ENCODE measurements at places on chromosomes 1 and 21.

GRCh38 chr21:22881131-22881530 lies 1882.9 kb downstream of the NCAM2 start:
- DNase-seq: no peak

GRCh38 chr1:111486431-111486830 lies 12.6 kb downstream of the C1orf162 start:
- DNase-seq: no peak

GRCh38 chr1:100627936-100628335 lies 90.0 kb downstream of the GPR88 start:
- no peak for DNase-seq

DNA sequence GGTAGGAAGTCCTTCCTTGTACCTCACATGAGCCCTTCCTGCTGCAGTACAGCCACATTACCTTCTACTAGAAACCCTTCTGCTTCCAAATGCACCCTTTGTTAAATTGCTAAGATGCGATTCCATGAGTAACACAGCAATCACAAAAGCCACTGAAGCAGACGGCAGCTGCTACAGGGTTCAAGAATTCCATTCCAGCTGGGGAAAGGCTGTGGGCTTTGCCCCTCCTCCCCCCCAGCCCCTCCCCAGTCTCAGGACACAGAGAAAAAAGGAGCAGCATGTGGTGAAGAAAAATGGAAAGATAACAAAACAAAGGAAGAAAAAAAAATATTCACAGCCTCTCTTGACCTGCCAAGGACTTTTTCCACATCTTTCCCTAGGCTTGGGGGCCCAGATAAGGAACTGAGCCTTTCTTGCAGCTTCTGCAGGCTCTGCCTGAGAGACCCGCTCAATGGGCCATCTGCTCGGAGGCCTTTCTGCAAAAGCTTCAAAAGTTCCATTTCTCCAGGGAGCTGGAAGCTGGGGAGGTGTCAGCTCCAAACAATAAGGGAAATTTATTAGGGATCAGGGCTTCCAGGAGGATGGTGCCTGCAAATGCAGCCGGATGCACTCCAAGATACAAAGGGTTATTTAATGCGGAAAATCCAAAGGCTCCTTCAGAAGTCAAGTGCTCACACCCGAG lies 72.1 kb downstream of the SYT2 start:
- no peak for DNase-seq

DNA sequence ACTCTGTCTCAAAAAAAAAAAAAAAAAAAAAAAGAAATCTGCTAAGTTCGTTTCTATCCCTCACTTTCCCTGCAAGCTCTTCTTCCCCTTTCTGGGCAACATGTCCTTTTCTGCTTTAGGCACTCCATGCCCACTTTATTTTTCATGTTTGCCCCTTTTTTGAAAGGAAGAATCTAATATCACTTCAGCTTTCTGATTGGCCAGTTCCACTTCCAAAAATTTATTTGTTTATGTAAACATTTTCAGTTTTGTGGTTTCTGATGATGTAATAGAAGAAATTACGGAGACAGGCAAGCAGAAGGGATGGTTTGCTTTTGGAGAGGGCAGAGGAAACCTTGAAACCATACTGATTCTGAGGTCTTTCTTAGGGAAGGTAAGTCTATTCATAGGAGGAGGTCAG lies 15.1 kb downstream of the IFNAR1 start:
- DNase-seq: no peak

DNA sequence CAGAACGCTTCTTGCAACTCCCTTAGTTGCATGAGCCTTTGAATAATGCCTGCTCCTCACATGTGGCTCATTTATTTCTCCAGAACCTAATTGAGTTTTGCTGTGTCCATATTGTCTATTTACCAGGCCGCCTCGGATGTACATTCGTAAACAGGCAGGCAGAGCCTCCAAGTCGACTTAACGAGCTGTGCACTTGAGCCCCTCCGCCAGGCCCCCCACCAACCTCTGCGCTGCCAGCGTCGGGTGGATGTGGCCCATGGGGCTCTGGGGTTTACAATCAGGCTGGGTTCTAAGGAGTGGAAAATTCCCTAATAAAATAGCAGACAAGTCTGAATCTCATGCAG lies 106.1 kb downstream of the NPHP4 start:
- no peak for DNase-seq

GRCh38 chr21:38282921-38283320 lies 26.1 kb downstream of the KCNJ15 start:
- DNase-seq: no peak

- no peak for DNase-seq
These were observed 101.8 kb downstream of the PRDM16 start for GRCh38 chr1:3170561-3171453.

GRCh38 chr1:56094168-56094567 lies 485.2 kb downstream of the PLPP3 start:
- no peak for DNase-seq

- DNase-seq: no peak
These were observed 403 bp upstream of the PSEN2 start for GRCh38 chr1:226870026-226870400.

DNA sequence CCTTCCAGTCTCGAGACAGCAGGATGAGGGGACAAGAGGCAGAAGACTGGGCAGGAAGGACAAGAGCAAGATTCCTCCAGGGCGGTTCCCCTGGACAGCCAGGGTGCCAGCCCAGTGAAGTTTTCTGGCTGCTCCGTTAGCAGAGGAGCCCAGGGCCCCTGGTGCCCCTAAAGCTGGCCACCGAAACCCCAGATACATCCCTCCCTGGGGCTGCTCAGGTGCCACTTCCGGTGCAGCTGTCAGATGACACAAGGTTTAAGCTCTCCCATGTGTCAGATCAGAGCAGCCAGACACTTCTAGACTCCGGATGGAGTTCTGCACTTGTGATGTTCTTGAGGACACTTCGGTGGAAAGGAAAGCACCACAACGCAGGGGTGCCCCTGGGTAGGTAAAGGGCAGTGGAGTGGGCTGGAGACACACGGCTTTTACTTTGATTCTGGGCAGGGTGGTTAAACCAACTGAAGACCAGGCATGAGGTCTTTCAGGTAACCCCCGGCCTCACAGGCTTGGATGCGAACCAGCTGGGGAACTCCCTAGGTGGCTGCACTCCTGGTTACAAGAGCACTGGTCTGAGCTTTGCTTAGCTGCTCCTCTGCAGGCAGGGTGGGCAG lies 85.7 kb downstream of the ITPKB start:
- peak; percentile 93 for DNase-seq

DNA sequence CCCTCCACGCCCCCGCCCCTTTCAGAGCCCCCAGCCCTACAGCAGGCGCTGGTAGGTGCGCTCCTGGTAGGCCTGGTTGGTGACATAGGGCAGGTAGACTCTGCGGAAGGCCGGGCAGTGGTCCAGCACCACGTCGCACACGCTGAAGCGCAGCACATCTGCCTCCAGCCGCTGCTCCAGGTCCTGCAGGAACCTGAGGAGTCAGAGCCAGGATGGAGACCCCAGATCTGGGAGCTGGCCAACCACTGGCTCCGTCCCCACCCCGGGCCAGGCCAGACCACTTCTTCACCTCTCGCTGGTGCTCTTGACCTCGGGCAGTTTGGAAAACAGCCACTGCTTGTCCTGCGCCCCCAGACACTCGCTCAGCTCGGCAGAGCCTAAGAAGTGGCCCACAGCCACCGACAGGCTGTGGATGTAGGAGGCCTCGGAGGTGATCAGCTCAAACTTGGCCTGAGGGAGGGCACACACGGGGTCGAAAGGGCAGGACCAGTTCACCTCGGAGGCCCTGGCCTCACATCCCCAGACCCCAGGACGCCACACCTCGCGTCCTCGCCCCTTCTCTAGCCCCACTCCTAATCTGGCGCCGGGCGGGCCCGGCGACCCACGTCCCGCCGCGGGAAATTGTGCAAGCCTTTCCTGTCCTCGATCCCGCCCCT lies 6.4 kb downstream of the ARHGEF19 start:
- DNase-seq: no peak

- no peak for DNase-seq
These were observed 1226.1 kb downstream of the NCAM2 start for GRCh38 chr21:22224261-22224660.

DNA sequence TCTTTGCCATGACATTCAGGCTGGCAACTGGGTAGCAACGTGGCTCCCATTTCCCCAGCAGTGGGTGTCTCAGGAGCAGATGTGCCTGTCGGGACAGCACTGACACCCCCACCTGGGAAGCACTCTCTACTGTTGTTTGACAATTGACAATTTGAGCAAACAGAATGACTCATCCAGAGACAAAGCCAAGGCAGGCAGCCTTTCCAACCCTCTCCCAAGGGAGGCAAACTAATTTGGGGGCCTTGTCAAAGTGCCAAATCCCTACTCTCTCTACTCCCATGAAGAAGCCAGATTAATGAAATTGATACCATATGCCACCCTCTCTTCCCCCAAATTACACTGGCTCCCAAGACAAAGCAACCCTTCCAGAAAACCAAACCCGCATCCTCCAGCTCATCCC lies 65.6 kb downstream of the GRIK3 start:
- DNase-seq: no peak

DNA sequence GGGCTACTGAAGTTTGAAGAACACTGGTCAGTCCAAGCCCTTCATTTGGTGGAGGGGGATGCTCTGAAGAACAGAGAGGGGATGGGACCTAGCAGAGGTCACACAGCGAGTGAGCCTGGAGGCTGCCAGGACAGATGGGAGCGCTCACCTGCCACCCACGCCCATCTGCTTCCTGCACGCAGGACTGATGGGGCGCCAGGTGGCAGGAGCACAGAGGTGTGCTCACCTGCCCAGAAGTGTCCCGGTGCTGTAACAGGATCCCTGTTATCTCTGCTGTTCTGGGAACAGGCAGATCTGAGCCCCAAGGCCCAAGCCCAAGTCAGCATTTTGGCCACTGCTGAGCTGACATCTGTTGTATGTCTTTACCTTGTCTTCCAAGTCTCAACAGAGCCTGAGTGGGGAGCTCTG lies 40.5 kb downstream of the EPHB2 start:
- no peak for DNase-seq

GRCh38 chr1:182625719-182626504 lies 21.7 kb upstream of the RGS16 start:
- no peak for DNase-seq

DNA sequence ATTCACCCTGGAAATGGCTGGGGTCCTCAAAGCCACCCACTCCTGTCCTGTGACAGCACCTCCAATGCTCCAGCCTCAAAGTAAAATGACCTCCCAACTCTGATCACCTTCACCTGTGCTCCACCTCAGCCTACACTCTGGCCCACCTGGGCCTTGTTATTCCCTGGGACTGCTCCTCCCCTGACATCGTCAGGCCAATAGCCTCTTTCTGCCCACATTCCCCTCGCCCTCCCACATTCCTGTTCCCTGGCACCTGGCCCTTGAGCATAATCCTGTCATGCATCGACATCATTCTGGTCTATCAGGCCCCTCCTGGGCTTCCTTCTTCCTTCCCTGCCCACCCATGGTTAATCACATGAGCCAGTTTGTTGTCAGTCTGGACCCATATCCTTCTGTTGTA lies 13.2 kb upstream of the BCAR3 start:
- no peak for DNase-seq

DNA sequence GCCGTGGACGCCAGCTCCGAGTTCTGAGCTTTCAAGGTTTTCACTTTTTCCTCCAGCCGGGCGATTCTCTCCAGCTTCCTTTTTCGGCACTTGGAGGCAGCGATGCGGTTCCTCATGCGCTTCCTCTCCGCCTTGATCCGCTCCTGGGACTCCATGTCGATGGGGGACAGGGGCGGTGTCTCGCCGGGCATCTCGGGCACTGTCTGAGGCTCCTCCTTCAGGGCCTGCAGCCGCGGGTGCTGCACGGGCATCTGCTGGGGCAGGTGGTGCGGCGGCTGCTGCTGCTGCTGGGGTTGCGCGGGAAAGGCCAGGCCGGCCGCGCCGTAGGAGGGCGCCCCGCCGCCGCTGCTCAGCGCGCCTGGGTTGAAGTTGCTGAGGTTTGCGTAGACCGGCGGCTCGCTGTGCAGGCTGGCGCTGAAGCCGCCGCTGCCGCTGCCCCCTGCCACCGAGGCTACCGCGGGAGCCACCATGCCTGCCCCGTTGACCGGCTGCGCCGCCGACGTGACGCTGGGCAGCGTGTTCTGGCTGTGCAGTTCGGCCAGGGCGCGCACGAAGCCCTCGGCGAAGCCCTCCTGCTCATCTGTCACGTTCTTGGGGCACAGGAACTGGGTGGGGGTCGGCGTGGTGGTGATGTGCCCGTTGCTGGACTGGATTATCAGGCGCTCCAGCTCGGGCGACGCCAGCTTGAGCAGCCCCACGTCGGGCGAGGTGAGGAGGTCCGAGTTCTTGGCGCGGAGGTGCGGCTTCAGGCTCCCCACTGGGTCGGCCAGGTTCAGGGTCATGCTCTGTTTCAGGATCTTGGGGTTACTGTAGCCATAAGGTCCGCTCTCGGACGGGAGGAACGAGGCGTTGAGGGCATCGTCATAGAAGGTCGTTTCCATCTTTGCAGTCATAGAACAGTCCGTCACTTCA lies 1.4 kb downstream of the JUN start:
- DNase-seq: peak; percentile 27

GRCh38 chr1:200923601-200924000 lies 28.9 kb downstream of the INAVA start:
- DNase-seq: no peak

DNA sequence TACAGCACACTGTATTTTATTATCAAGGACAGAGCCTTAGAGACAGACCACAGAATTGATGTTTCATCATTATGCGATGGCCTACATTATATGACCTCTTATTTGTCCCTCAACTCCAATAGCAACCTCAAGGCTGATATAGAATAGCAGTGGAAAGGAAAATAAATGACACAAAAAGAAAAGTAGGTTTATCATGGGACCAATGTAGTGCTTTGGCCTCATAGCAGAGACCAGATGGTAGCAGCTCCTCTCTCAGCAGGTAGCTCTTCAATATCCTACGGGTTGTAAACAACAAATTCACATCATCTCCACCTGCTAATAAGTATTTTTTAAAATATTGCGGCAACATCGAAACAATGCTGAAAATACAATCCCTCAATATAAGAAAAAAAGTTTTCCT lies 25.2 kb downstream of the ANP32E start:
- no peak for DNase-seq

DNA sequence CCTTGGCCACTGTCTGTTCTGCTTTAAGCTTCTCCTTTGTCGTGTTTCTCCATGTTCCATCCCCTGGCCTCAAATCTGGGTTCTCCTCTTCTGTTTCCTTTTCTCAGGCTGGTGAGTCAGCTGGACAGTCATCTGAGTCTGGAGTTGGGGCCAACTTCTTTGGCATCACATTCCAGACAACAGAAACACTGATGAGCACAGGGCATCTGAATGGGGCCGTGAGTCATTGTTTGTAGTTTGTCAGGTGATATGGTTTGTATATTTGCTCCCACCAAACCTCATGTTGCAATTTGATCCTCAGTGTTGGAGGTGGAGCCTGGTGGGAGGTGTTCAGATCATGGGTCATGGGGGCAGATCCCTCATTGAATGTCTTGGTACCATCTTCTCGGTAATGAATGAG lies 14.3 kb upstream of the OLIG2 start:
- no peak for DNase-seq

- no peak for DNase-seq
These were observed at the start of gene MANEAL for GRCh38 chr1:37793773-37794371. MANEAL (plus strand) TSS chr1:37793847; CDS start chr1:37794183, 336 bp downstream.

GRCh38 chr1:230105754-230106625 lies 39.0 kb downstream of the GALNT2 start:
- no peak for DNase-seq

DNA sequence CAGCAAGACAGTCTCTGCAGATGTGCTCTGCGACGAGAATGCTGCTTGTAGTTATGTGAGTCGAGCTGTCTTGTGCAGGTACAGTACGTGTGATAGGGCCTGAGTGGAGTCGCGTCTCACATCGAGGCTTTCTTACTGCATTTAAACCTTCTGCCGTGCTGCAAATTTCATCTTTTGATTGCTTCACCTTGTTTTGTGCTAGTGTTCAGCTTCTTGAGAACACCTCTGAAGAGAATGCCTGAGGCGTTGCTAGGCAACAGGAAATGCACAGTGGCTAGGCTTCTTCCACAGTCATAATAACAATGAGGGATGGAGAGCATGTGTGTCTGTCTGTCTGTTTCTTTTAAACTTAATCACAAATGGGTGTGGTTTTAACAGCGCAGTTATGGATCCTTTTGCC lies 52.9 kb downstream of the MRPS6 start:
- peak; percentile 15 for DNase-seq
